ENCODE measurements at places on chromosomes 13 and 19. TPM values are rescaled to one million over a fixed set of nuclear protein-coding genes. Genes with fewer than 3 reads are reported as not detected.

GRCh38 chr13:61277586-61278276, 137.9 kb downstream of the PCDH20 start:
- no peaks in the 10 kb centered on the region for H3K27me3 ChIP-seq
- H3K36me3 ChIP-seq: no peaks in the 10 kb centered on the region
- no peak for DNase-seq
- H3K4me1 ChIP-seq: no peaks in the 10 kb centered on the region
- no peak overlapping the region for H3K27ac ChIP-seq
- no peak overlapping the region for H3K4me3 ChIP-seq

- no peak overlapping the region for H3K27ac ChIP-seq
- DNase-seq: no peak
- no peak overlapping the region for H3K4me3 ChIP-seq
- H3K36me3 ChIP-seq: no peaks in the 10 kb centered on the region
Measured at GRCh38 chr13:50629497-50629896, 214.0 kb downstream of the DLEU7 start.

- DNase-seq: no peak
- H3K27me3 ChIP-seq: no peaks in the 10 kb centered on the region
Measured at GRCh38 chr19:55579766-55580621, 654 bp downstream of the ZNF579 start.

DNA sequence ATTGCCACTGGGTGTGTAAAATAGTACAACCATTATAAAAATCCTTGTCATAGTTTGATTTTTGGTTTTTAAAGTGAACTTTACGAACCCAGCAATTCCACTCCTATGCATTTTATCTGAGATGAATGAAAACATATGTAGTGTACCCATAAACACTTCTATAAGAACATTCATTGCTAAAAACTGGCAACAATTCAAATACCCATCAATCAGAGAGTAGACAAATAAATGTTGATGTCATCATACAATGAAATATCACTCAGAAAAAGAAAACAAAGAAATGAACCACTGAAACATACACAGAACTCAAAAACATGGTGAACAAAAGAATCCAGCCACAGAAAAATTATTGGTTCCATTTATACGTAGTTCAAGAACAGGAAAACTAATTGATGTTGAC, 202.3 kb downstream of the ABCC4 start:
- no peaks in the 10 kb centered on the region for H3K36me3 ChIP-seq
- no peaks in the 10 kb centered on the region for H3K4me1 ChIP-seq
- no peak overlapping the region for H3K27ac ChIP-seq
- H3K4me3 ChIP-seq: no peak overlapping the region
- DNase-seq: no peak

DNA sequence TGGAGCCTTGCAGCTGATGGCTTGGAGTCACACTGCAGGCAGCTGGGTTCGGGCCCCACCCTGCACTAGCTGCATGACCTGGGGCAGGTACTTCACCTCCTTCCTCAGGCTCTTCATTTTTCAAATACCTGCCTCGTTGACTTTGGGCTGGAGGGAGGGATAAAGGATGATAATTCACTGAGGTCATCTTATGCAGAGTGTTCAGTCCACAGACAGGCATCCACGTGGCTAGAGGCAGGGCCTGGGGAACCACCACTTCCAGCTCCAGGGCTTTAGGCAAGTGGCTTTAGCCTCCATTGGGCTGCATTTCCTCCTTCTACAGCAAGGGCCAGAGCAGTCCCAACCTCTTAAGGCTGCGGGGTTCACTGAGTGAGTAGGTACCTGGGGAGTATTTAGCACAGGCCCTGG, 84.8 kb downstream of the SIPA1L3 start:
- H3K27ac ChIP-seq: no peak overlapping the region
- H3K36me3 ChIP-seq: no peaks in the 10 kb centered on the region
- peaks cover 66% of the 10 kb centered on the region for H3K4me1 ChIP-seq
- no peaks in the 10 kb centered on the region for H3K27me3 ChIP-seq
- DNase-seq: no peak
- H3K4me3 ChIP-seq: no peak overlapping the region

- H3K4me3 ChIP-seq: peak overlapping the region; percentile 13
- no peak for DNase-seq
- H3K27ac ChIP-seq: no peak overlapping the region
- H3K27me3 ChIP-seq: no peaks in the 10 kb centered on the region
- H3K4me1 ChIP-seq: no peaks in the 10 kb centered on the region
Measured at GRCh38 chr19:52638601-52639000, 446 bp upstream of the ZNF83 start.

DNA sequence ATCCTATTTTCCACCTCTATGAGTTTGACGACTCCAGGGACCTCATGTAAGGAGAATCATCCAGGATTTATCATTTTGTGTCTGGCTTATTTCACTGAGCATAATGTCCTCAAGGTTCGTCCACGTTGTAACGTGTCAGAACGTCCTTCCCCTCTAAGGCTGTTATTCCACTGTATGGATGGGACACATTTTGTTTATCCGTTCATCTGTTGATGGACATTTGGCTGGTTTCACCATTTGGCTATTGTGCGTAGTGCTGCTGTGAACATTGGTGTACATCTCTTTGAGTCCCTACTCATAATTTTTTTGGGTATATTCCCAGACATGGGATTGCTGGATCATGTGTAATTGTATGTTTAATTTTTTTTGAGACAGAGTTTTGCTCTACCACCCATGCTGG, 21.5 kb downstream of the CRTC1 start:
- H3K4me3 ChIP-seq: no peak overlapping the region
- H3K27ac ChIP-seq: no peak overlapping the region
- no peak for DNase-seq
- no peaks in the 10 kb centered on the region for H3K27me3 ChIP-seq
- H3K4me1 ChIP-seq: no peaks in the 10 kb centered on the region

DNA sequence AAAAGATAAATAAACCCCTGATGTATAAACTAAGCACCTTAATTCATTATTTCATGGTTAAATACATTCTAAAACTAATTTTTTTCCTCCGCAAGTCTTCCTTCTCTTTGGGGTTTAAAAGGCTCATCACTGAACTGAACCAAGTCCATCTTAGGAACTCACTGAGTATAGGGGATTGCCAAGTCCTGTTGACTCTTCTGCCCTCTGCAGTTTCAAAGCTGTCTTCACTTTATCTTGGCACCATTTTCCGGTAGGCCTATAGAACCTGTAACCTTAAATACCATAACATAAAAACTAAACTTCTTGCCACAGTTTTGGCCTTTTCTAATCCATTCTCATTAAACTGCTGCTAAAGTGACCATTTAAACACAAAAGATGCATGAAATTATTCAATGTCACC, 66.5 kb upstream of the USPL1 start:
- no peaks in the 10 kb centered on the region for H3K36me3 ChIP-seq
- no peaks in the 10 kb centered on the region for H3K27me3 ChIP-seq
- H3K4me3 ChIP-seq: no peak overlapping the region
- peak; percentile 26 for DNase-seq
- H3K27ac ChIP-seq: no peak overlapping the region
- H3K4me1 ChIP-seq: no peaks in the 10 kb centered on the region

DNA sequence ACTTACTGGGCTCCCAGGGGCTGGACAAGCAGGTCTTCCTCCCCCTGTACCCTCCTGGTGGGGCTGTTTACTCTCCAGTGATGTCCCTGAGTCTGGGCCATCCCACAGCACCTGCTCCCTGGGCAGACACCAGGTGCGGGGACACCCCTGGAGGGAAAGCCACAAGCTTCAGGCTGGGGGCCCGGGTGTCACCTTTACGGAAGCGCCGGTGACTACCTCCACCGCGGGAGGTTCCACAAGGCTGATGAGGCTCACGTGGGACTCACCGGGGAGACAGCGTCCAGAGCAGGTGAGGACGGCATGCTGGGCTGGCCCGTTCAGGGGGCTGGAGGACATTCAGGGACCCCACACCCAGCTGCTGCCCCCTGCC, 24.9 kb downstream of the NFILZ start:
- DNase-seq: no peak
- no peak overlapping the region for H3K27ac ChIP-seq
- peaks cover 7% of the 10 kb centered on the region for H3K4me1 ChIP-seq

DNA sequence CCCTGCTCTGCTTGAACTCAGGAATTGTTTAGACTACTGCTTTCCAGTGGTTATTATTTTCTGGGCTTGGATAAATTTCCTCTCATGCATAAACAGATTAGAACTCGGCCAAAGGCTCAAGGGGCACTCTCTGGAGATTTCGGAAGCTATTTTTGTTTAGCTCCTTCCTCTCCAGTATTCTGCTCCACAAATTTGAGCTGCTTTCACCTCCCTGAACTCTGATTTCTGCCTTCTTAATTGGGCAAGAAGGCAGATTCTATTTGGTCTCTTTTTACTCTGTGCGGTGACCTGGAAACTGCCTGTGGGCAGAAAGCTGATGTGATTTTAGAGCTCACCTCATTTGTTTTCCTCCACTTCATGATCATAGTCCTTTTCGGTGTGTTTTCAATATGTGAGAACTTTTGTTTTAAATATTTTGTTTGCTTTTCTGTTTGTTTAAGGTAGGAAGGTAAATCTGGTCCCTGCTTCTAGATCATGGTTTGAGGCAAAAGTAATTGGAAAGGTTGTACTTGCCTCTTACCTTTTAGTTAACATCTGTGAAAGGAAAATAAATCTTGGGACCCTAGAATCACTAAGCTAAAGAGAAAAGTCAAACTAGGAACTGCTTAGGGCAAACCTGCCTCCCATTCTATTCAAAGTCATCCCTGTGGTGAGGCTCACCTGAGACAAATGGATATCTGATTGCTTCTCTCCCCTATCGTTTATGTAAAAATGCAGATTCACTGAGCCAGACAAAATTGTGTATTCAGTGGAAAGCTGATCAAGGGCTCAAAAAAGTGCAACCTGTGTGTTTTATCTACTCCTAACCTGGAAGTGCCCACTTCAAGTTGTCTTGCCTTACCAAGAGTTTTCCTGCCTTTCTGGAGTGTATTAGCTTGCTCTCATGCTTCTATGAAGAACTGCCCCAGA, 714.7 kb upstream of the PCDH20 start:
- H3K27ac ChIP-seq: no peak overlapping the region
- no peaks in the 10 kb centered on the region for H3K36me3 ChIP-seq
- DNase-seq: no peak
- no peaks in the 10 kb centered on the region for H3K27me3 ChIP-seq
- no peak overlapping the region for H3K4me3 ChIP-seq

GRCh38 chr13:29065142-29065541, 245.0 kb downstream of the MTUS2 start:
- no peaks in the 10 kb centered on the region for H3K4me1 ChIP-seq
- H3K4me3 ChIP-seq: no peak overlapping the region
- H3K27me3 ChIP-seq: peaks cover 12% of the 10 kb centered on the region
- no peaks in the 10 kb centered on the region for H3K36me3 ChIP-seq
- no peak for DNase-seq

DNA sequence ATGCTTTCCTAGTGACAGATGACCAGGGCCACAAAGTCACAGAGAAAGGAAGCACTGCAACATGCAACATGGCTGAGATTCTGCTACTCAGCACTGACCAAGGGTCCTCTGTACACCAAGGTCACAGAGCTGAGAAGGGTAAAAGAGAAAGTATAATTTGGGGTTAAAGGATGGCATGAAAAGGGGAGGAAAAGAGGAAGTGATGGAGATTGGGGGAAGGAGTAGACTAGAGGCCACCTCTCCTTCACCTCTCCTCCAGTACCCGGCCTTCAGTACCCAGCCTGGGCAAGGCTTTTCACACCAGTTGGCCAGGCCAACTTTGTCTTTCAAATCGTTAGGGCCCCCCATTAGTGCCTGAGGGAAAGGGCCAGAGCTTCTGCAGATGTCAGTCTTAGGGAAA, 6.3 kb upstream of the RPS19 start:
- DNase-seq: no peak
- H3K27me3 ChIP-seq: peaks cover 39% of the 10 kb centered on the region
- peaks cover under 1% of the 10 kb centered on the region for H3K4me1 ChIP-seq
- no peak overlapping the region for H3K27ac ChIP-seq
- H3K4me3 ChIP-seq: no peak overlapping the region

GRCh38 chr19:42316223-42317211, 3.4 kb downstream of the TMEM145 start:
- no peak overlapping the region for H3K4me3 ChIP-seq
- H3K36me3 ChIP-seq: no peaks in the 10 kb centered on the region
- H3K27me3 ChIP-seq: no peaks in the 10 kb centered on the region
- H3K4me1 ChIP-seq: no peaks in the 10 kb centered on the region
- DNase-seq: no peak

DNA sequence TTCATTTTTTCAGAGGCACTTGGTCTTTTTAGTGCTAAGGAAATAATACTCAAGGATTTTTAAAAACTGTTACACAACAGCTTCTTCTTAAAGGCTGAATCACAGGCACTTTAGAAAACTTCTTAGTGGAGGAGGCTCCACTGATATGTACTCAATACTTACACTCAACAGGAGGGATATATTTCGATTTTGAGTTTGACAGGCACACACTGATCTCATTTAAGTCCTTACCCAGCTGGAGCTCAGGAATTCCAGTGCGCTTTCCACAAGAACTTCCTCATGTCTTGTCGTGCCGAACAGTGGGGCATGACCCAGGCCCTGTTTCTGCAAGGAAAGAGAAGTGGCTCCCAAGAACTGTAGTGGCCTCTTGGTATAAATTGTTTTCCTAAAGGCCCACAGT, 103.8 kb downstream of the RGCC start:
- no peak for DNase-seq
- H3K36me3 ChIP-seq: no peaks in the 10 kb centered on the region
- peaks cover 3% of the 10 kb centered on the region for H3K4me1 ChIP-seq
- no peak overlapping the region for H3K4me3 ChIP-seq

- H3K27me3 ChIP-seq: no peaks in the 10 kb centered on the region
- H3K4me3 ChIP-seq: no peak overlapping the region
- H3K4me1 ChIP-seq: no peaks in the 10 kb centered on the region
- H3K27ac ChIP-seq: no peak overlapping the region
Measured at GRCh38 chr13:37134411-37135041, 29.1 kb upstream of the CSNK1A1L start.

DNA sequence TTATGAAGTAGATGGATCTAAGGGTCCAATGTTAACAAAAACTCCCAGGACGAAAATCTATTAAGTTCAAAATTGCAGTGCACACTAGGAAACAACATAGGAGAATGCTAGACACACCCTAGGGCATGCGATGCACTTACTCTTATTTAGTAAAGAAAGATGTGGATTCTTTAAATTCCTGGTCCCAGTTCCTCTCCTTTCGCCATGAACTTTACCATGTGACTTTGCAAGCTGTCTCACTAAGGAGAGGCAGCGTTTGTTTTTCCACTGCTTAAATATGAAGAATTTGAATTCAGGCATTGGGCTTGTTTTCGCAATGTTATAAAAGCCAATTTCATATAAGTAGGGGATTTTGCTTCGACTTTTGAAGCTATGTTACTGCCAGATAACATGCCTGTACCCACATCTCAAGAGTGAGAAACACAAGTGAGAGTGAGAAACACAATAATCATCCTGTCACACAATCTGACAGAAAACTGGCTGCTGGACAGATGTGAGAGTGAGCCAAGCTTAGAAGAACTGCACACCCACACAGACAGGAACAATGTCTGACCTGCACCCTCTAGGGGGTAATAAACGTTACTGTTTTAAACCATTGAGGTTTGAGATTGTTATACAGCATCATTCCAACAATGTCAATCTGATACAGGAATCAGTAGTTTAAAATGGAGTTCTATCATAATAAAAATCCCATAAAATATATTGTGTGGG, 1308.4 kb downstream of the SLITRK5 start:
- no peak for DNase-seq
- H3K36me3 ChIP-seq: no peaks in the 10 kb centered on the region
- no peaks in the 10 kb centered on the region for H3K27me3 ChIP-seq
- H3K27ac ChIP-seq: no peak overlapping the region

ATP8B3 gene
- total RNA-seq: 17.0 TPM

HIF3A gene
- 0.98 TPM for total RNA-seq

UBE2S gene
- 515 TPM for total RNA-seq

SOHLH2 gene
- total RNA-seq: not detected

SIGLEC14 gene
- total RNA-seq: not detected

CLEC17A gene
- not detected for total RNA-seq

CD79A gene
- 0.69 TPM for total RNA-seq

ZNF264 gene
- 30.3 TPM for total RNA-seq

PARP4 gene
- total RNA-seq: 76.0 TPM

SHFL gene
- 18.5 TPM for total RNA-seq

Data from HCT116 (cell line).